ENCODE measurements at places on chromosomes 13 and 19.

DNA sequence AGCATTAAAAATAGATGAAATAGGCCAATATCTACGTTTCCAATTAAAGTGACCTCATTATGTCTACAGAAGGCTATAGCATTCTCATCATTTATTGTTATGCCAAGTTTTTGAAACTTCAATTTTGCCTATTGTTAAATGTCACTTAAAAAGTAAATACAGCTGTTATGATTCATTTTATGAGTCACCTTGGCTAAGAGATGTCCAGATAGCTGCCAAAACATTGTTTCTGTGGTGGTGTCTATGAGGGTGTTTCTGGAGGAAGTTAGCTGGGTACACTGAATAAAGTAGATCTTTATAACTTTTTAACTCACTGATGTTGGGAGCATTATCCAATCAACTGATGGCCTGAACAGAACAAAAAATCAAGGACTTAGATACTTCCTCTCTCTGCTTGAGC, 1209.7 kb upstream of the PCDH9 start:
- DNase-seq = no peak

GRCh38 chr19:51029718-51030117, 3.3 kb upstream of the KLK11 start:
- no peak for DNase-seq

DNA sequence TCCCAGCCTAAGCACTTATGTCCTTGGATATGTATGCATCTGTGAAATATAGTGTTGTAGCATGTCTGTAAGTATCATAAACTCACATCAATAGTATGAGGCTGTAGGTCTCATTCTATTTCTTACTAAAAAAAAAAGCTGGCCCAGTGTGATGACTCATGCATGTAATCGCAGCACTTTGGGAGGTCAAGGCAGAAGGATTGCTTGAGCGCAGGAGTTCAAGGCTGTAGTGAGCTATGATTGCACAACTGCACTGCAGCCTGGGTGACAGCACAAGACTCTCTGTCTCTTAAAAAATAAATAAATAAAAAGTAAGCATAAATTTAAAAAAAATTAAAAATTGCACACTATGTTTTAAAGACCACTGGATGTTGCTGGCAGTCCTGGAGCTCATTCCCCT, 79.1 kb upstream of the SPATA13 start:
- DNase-seq = no peak

GRCh38 chr13:51794964-51795363, 9.0 kb downstream of the DHRS12 start:
- no peak for DNase-seq

DNA sequence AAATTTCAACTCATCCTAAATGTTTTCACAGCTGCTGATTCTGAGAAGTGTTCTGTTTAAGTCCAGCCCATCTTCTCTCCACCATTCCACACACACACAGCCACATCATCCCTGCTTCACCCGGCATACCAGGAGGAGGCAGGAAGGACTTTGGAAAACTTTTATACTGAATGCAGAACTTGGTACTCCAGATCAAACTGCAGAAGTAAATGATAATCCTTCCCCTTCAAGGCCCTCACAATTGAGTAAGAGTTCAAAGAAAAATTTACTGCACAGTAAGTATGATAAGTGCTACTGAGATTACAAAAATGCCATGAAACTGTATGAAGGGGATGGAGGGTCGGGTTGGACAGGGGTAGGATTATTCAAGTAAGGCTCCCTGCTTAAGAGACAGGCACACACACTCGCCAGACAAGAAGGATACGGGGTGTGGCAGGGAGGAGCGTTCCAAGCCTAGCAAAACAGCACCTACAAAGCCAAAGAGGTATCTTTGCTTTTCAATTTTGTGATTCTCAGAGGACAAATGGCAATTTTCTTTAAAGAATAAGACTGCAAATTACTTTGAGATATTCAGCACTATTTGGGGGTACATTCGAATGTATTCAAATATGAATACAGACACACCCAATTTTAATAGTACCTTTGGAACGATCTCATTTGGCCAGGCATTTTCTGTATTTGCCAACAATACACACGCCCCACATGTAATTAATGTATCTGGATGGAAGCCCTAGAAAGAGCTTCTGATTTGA, 2.5 kb downstream of the USP12 start:
- DNase-seq = no peak

- DNase-seq = no peak
Measured at GRCh38 chr19:4069331-4069959, 2.7 kb upstream of the ZBTB7A start.
